Stimulated activated CD4-positive, alpha-beta T cell treated with anti-CD3 and anti-CD28 coated beads, Interleukin-15, amount 100 ng/mL, for 24 hours (primary cell): ENCODE measurements at places on chromosomes 3 and 15.
A peak's percentile ranks its signal among the peaks of the same experiment; 100 is the strongest.

DNA sequence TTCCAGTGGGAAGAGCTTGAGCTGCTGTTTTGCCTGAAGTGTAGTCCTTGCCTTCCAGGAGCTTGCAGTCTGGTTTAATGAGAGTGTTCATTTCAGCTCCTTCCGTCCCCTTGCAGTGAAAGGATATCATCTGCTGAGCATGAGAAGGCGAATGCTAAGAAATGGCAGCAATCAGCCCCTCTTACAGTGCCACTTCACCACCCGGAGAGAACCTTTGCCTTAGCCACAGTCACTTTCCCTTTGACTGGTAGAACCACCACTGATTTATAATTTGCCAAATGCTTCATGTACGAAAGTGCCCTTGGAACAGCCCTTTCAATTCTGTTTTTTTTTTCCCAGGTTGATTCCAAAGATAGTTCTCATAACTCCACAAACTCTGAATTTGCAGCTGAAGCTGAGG lies 11.5 kb downstream of the TATDN2 start:
- no peak for DNase-seq

DNA sequence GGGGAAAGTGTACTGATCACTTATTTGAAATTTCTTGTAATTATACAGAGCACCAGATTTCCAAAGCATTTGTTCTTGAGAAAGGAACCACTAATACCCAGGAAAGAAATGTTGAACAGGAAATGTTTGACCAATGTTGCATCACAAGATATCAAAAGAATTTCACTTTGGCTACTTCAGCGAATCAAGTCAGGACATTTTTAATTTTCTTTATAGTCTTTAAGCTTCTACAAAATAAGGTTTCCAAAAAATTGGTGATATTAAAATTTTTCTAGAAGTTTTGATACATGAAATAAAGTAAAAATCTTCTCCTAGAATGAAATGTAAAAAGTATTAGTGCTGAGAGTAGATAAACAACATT lies 421.9 kb downstream of the MECOM start:
- no peak for DNase-seq

- peak; percentile 57 for DNase-seq
Observed at GRCh38 chr3:31472479-31473390, 60.0 kb upstream of the STT3B start.

DNA sequence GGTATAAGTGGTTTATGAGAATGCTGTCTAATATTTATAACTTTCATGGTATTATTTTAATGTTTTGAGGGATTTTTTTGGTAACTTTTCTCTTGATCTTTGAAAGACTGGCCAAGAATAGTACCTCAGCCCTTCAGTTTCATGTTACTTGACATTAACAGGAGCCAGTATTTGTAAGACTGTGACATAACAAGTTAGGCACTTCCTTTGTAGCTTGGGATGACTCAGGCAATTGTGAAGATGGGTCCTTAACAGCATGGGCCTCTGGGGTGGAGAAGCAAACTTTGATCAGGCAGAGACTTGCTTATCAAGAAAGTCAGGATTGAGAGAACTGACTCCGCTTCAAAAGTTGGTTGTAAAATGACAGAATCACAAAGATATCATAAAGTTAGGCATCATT lies 9.5 kb downstream of the LRRC49 start:
- no peak for DNase-seq

DNA sequence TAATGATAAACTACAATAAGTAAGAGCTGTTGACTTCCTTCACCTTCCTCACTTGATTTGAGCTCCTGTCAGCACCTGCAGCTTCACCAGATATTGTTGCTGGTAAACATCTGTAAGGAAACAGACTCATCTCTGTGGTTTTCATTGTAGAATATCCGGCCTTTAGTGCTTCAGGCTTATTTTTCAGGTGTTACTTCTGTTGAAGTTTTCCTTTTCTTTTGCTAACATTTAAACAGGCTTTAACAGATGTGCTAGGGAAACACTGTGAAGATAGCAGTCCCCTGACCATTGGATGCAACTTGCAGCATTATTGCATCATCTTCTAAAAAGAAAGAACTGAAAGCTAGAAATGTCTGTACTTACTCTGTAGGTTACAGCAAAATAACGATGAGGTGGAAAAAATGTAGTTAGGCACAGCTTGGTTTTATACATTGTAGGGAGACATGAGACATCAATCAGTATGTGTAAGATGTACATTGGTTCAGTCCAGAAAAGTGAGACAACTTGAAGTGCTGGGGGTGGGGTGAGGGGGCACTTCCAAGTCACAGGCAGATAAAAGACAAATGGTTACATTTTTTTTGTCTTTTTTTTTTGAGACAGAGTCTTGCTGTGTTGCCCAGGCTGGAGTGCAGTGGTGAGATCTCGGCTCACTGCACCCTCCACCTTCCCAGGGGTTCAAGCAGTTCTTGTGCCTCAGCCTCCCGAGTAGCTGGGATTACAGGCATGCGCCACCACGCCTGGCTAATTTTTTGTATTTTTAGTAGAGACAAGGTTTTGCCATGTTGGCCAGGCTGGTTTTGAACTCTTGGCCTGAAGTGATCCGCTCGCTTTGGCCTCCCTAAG lies 10.2 kb downstream of the EDEM1 start:
- DNase-seq: peak; percentile 56

- no peak for DNase-seq
Observed at GRCh38 chr15:40931300-40932142, 2.4 kb downstream of the DLL4 start.

DNA sequence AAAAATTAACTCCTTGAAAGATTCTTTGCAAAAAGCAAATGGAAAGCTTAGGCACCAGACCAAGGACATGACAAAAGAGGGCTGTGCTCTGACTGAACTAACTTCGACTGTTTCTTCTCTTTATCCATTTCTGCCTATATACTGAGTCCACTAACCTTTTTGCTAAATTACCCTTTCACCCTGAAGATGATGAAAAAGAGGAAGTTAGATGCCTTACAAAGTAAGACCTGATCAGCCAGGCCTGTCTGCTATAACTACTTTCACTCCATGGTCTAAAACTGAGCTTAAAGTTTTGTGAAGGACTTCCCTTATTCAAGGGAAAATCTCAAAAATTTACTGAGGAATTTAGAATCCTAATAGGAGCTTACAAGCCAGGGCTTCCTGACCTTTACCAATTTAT lies 6.2 kb upstream of the IGSF10 start:
- DNase-seq: no peak

DNA sequence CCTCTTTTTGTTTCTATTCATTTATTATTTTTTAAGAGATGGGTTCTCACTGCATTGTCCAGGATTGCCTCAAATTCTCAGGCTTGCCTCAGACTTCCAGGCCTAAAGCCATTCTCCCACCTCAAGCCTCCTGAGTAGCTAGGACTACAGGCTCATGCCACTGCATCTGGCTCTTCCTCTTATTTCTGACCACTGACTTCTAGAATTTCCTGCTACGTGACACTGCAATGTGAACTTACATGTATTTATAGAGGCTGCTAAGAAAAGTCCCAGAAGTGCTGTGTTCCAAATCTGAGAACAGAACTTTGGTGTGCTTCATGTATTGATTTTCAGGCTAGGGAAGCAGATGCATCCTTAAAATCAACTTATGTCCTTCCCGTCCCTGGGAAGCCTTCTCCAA lies 407.4 kb downstream of the RSL24D1 start:
- no peak for DNase-seq
